ENCODE measurements at places on chromosomes 4 and X. TPM values are rescaled to one million over a fixed set of nuclear protein-coding genes. Genes with fewer than 3 reads are reported as not detected.

GRCh38 chr4:26763063-26763462 lies 97.6 kb upstream of the STIM2 start:
- no peak for DNase-seq

Gene NDNF
- 45.2 TPM for total RNA-seq

GRCh38 chr4:139596034-139596683 lies 40.1 kb upstream of the SETD7 start:
- DNase-seq = no peak

DNA sequence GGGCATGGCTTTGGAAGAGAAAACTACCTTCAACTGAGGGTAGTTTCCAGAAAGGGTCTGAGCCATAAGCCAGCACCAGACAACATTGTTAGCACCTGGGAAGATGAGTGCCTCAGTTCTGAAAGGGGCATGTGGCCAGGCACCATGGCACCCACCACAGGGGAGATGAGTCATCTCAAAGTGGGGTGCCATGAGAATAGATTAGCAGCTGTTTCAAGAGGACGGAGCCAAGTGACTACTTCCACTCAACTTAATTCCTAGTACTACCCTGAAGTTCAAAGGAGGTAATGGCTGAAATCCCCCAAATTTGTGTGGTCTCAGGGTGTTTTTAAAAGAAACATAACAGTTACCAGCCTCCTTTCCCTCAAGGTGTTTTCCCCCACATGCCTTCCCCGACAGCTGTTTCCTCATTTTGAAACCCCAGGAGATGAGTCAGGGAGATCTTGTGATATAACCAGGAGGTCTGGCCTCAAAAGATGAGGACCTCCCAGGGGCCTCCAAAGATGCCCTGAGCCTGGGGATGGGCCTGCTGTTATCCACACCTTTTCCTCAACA lies 27.8 kb upstream of the FTHL17 start:
- DNase-seq = no peak

Gene MAGEA1
- total RNA-seq = not detected

- peak; percentile 54 for DNase-seq
Measured at GRCh38 chrX:49155243-49155899, 7.2 kb upstream of the MAGIX start.

DNA sequence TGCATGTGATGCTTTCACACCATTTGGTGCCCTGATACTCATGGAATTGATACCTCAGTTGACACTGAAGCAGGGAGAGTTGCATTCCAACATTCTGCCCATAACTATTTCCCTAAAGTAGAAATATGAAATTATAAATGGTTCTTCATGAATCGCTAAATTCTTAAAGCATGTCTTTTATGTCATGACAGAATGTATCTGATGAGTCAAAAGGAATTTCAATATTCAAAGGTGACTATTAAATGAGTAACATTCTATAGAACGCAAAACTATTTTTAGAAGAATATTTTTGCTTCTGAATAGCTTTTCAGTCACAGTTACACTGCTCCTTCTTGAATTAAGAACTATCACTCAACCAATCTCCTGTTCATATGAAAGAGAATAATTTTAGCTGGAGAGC lies 152.8 kb downstream of the ADGRA3 start:
- DNase-seq = no peak

Gene UGT2B17
- 4.9 TPM for total RNA-seq

DNA sequence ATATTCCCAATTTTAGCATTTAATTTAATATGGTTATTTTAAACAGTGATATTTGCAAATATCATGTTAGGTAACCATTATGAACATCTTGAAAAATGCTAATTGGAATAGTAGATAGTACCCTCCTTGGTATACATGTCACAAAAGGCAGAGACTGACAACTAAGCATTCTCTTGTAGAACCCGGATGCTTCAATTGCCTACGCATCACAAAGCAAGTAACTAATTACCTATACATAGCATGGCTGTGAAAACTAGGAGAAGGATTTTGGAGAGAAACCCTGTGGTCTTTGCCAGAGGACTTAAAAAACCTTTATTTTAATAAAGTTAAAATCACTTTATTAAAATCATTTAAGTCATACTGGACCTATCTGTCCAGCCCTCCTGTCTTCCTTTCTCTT lies 764.1 kb upstream of the TENM3 start:
- DNase-seq = no peak

GRCh38 chr4:87919941-87920340 lies 55.6 kb upstream of the SPP1 start:
- no peak for DNase-seq

- no peak for DNase-seq
Measured at GRCh38 chrX:46994096-46994495, 81.9 kb downstream of the JADE3 start.

GRCh38 chr4:102335616-102336015 lies 9.7 kb downstream of the SLC39A8 start:
- DNase-seq = no peak

DNA sequence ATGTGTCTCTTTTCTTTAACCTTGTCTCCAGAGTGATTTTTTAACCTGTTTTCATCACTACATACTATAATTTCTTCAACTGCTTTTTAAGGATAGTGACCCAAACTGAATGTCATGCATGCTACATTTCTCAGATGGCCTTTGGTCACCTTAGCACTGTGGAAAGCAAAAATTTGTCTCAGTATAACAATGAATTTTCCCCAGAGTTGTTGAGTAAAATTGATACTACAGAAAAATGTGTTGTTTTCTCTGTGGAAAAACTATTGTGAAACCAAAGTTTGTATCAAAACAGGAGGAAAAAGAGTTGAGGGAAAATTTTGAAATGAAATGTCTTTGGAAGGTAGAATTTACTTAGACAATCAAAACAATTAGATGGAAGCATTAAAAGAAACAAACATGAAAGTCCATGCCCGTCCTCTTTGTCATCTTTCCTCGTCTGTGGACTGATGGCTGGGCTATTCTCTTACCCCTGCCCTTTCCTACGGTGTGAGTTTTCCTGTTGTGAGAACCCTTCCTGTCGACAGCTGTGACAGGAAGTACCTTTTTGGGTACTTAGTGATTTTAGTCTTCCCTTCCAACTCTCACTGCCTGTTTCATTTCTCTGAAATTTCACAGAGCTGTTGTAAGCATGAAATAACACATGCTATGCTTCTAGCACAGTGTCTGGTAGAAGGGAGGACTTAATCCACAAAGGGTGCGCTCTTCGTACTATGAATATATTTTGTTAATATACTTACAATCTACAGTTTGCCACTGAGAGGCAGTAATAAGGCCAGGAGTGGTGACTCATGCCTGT lies 50.8 kb downstream of the LRP2BP start:
- no peak for DNase-seq

DNA sequence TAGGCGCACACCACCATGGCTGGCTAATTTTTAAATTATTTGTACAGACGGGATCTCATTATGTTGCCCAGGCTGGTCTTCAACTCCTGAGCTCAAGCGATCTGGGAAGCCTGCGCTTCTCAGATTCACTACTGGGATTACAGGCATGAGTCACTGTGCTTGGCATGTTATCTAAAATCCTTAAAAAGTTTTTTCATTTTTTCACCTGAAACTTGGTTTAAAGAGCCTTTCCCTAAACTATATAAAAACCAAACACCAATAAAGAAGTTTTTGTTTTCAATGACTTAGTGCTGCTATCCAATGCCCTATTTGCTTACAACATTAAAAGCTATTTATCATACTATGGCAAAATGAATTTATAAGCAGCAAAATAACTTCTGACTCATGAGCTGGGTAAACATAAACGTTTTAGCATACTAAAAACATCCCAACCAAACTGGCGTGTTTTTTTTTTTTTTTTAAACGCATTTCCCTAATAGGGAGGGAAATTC lies 127.8 kb downstream of the UBE2K start:
- no peak for DNase-seq

GRCh38 chr4:129336457-129337227 lies 240.7 kb downstream of the C4orf33 start:
- no peak for DNase-seq

- DNase-seq = no peak
Measured at GRCh38 chrX:70096052-70096451, 33.8 kb downstream of the OTUD6A start.

DNA sequence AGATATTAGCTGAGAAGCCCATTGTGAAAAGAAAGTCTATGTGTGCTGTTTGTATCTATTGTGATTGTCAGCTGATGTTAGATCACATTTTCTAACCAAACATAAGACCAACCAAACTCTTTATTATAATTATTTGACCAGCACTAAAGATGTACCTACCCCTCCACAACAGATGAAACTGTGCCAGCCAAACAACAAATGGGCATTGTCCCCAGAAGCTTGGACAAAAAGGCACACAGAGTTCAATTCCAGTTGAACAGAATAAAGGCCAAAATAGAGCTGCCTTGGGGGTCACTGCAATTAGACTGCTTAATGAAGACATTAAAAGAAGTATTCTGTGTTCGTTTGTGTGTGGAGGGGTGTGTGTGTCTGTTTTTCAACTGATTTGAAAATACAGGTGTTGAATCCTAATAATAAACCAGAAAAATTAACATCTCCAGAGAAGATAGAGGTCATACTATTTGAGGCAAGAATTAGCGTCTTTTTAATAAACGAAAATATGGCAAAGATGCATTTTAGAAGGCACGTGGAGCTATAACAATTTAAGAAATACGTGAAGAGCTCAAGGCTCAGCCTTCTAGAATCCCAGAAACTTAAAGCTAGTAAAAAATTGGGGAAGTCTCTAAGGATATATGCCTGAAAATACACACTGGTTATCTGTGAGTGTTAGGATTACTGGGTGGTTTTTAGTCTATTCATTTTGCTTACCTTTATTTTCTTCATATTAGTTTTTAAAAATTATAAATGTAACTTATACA lies 2.2 kb downstream of the SPP1 start:
- DNase-seq = no peak

GRCh38 chr4:118683513-118683912 lies 1.7 kb upstream of the METTL14 start:
- DNase-seq = no peak

GRCh38 chrX:124555036-124555595 lies 208.8 kb downstream of the SH2D1A start:
- DNase-seq = no peak

GRCh38 chrX:106451933-106452332 lies 159.8 kb upstream of the RADX start:
- DNase-seq = no peak

GRCh38 chr4:159358226-159358625 lies 255.3 kb downstream of the RAPGEF2 start:
- DNase-seq = no peak

- no peak for DNase-seq
Measured at GRCh38 chrX:40177942-40178715, 80.4 kb upstream of the BCOR start.

DNA sequence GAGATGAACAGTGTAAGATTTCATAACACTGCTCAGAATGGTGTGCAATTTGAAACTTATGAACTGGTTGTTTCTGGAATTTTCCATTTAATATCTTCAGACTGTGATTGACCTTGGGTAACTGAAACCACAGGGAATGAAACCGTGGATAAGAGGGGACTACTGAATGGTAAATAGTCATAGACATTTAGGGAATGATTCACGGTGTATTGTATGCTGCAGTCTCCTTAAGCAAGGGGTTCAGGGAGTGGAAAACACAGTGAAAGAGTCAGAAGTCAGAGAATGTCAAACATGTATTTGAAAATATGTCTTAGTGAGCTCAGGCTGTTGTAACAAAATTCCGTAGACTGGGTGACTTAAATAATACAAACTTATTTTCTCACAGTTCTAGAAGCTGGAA lies 398.2 kb upstream of the DIPK2B start:
- no peak for DNase-seq

Gene MAGED4B
- 47.9 TPM for total RNA-seq

DNA sequence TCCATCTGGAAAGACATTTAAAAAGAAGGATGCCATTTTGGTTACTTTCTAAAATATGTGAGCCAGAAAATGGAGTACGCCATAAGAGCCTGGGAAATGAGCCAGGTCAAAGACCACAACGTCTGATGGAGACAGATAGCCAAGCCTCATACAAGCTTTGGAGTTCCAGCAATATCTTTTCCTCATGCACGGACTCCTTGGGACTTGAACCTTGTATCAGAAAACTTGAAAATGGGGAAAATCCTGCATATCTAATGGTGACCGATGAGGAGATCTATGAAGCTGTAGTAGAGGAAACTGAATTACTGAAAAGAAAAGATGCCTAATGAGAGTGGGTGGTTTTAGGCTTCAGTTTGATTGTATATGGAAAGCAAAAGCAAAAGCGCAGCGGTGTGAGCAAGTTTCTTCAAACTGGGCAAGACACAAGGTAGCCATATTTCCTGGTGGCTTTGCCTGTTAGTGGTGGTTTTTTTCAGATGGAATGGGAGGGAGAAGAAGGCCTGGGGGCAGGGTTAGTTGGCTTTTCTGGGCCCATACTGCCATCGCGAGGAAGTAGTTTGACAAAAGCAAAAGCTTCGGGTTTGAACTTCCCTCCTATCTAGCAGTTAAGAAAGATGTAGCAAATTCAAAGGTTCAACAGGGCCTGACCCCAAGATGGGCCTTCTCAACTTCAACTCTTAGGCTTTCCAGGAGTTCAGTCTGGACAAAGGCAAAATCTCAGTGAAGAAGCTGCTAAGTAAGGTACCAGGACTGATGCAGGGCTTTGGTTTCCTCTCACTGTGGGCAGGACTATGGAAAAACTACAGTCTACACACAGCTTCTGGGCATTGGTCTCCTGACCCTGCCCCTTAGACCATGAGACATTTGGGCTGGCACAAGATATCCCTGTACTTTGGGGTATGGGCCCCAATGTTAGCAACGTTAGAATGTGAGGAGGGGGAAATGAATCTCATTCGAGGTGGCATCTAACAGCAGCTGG lies 210.0 kb upstream of the STK26 start:
- peak; percentile 85 for DNase-seq

Data from mucosa of gallbladder (tissue), 1 donor.